ENCODE measurements at places on chromosomes 7 and 10.

DNA sequence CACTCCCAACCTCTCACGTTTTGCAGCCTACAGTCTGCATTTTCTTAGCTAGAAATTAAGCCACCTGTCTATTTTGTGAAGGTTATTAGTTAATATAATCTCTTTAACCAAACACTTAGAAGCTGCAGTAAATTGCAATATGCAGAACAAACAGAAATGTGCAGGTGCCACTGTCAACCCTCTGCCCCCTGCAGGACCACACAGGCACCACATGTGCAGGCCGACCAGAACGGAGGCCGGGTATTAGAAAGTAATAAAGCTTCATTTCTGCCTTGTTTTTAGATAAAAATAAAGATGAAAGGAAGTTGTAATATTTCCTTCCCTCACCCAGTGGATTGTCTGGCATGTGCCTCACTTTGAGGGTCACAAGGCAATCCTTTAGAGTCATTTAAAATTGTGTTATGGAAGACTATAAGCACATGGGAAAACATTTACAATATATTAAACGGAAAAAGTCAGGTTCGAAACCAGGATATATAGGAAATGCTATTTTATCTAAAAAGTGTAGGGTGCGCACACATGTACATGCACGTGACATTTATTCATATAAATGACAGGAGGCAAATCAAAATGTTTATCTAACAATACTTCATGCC, 158.2 kb downstream of the ARHGAP12 start:
- DNase-seq = peak; percentile 54

DNA sequence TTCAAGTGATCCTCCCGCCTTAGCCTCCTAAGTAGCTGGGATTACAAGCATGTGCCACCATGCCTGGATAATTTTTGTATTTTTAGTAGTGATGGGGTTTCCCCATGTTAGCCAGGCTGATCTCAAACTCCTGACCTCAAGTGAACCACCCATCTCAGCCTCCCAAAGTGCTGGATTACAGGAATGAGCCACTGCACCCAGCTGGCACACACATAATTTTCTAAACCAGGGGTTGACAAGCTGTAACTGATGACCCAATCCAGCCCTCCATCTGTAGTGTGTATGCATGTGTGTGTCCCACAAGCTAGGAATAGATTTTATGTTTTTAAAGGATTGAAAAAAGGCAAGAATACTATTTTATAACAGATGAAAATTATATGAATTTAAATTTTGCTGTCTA, 125.9 kb upstream of the INSYN2A start:
- no peak for DNase-seq

DNA sequence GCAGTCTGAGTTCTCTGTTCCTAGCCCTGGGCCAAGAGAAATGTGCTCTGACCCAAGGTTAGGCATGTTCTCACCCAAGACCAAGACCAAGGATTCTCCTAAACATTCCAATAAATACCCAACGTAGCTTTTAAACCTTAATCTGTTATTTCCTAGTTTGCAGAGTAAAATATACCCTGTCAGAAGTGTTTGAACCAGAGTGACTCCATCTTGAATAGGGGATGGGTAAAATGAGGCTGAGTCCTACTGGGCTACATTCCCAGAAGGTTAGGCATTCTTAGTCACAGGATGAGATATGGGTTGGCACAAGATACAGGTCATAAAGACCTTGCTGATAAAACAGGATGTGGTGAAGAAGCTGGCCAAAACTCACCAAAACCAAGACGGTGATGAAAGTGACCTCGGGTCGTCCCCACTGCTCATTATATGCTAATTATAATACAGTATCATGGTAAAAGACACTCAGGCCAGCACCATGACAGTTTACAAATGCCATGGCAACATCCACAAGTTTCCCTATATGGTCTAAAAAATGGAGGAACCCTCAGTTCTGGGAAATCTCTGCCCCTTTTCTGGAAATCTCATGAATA, 27.7 kb downstream of the PLXNA4 start:
- no peak for DNase-seq

GRCh38 chr10:124221356-124222317, 128.2 kb upstream of the CHST15 start:
- DNase-seq = no peak

DNA sequence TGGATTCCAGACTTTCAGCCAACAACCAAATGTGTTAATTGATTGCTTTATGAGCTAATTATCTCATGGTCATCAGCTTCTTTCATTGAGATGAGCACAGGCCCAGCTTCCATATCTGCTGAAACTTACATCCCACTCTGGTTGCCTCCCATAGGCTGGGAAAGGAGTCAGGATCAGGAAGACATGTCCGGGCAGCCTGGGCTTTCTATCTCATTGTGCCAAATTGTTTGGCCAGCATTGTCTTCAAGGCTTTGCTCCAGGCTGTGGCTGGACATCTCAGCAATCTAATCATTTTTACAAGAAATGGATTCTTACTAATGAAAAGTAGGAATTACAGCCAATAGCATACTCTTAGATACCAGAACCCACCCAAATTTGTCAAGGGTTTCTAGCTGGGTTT, 295.2 kb downstream of the CXCL12 start:
- no peak for DNase-seq

- DNase-seq = no peak
Observed at GRCh38 chr7:127532736-127533135, 52.7 kb downstream of the GCC1 start.

- no peak for DNase-seq
Observed at GRCh38 chr7:2803342-2803692, 40.8 kb downstream of the GNA12 start.
